ENCODE measurements at places on chromosomes 6 and 20. TPM values are rescaled to one million over a fixed set of nuclear protein-coding genes. Genes with fewer than 3 reads are reported as not detected.

- DNase-seq, result no peak
These were observed 71.4 kb upstream of the SHLD1 start for GRCh38 chr20:5678777-5679176.

GRCh38 chr20:52242237-52243230 is 51.0 kb upstream of the ZFP64 start:
- no peak for DNase-seq

The GLP1R gene
- not detected for total RNA-seq

DNA sequence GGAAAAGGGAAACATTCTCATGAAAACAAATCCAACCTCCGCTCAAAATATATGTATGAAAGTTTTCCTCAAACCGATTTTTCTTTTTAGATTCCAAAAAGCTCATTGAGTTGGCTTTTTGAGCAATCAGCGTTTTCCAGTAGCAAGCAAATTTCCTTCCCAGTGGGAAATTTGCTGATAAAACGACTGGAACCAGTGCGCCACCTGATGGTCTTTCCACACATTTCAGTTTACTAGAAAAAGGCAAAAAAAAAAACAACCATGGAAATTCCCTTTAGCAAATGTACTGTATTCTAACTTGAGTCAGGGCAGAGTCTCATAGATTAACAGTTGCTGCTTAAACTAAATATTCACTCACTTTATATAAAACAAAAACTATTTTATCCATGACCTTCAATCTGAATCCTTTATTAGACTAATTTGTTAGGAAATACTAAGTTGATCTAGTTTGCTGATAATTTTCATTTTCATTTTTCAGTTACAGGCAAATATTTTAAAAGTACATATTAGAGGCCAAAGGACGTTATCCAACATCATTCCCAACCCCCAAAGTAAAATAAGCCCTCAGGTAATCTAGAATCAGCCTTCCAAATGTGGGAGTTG is 271.5 kb downstream of the FOXA2 start:
- DNase-seq, result no peak

GRCh38 chr20:39825524-39825923 is 863.4 kb downstream of the DHX35 start:
- no peak for DNase-seq

The CGAS gene
- 0.37 TPM for total RNA-seq

The AGER gene
- total RNA-seq, result 2.1 TPM
